ENCODE measurements at places on chromosomes 3 and 15. TPM values are rescaled to one million over a fixed set of nuclear protein-coding genes. Genes with fewer than 3 reads are reported as not detected.

DNA sequence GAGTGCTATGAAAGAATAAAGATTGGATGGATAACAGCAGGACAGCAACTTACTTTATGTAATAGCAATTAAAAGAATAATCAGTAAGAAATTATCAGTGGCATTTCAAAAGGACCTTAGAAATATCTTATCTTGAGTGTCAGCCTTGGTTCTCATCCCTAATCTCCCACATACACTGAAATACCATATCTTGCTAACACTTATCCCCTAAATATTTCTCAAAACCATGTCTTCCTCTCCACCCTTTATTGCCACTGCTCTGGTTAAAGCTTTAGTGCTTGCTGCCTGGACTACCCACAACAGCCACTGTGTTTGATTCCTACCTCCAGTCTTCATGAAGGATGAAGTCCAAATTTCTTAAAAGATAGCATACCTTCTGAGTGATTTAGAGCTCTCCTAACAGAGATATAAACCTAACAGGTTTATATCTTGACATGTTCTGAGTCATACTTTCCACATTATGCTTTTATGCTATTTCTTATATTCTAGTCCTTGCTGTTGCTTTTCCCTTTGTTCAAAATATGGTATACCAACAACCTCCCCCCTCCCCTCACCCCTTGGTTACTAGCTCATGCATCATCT lies 202.8 kb downstream of the RSRC1 start:
- no peak for DNase-seq

Gene CRBN
- 97.3 TPM for total RNA-seq

DNA sequence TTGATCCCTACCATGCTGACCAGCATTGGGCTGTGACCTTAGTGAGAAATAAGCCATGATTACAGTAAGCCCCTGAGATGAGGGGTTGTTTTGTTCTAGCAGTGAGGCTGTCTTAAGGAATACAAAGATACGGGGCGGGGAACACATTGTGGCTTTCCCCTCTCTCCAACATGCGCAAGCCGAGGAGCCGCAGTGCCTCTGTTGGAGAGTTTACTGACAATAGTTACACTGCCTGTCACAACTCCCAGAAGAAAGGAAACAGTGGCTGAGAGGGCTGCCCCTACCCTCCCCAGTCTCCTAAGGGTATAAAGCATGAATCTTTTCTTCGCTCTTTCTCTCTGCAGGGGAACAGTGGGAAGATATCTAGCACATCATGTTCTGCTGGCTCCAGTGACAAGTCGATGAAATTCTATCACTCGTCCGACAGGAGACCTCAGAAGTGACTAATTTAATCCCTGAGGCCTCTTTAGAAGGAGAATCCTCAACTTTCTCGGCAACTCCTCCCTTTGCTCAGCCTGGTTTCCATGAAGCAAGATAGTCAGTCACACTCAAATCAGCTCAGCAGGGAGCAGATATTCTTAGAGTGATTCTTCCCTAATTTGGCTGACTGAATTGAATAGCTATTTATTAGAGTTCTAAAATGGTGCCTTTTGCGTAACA lies 409.0 kb upstream of the PROK2 start:
- DNase-seq, result no peak

Gene CFAP161
- total RNA-seq, result 0.25 TPM

GRCh38 chr3:19220311-19220710 lies 72.0 kb downstream of the KCNH8 start:
- no peak for DNase-seq

- DNase-seq, result no peak
Observed at GRCh38 chr3:50583897-50584296, 14.6 kb downstream of the HEMK1 start.

Gene CYB561D2
- total RNA-seq, result 47.5 TPM

DNA sequence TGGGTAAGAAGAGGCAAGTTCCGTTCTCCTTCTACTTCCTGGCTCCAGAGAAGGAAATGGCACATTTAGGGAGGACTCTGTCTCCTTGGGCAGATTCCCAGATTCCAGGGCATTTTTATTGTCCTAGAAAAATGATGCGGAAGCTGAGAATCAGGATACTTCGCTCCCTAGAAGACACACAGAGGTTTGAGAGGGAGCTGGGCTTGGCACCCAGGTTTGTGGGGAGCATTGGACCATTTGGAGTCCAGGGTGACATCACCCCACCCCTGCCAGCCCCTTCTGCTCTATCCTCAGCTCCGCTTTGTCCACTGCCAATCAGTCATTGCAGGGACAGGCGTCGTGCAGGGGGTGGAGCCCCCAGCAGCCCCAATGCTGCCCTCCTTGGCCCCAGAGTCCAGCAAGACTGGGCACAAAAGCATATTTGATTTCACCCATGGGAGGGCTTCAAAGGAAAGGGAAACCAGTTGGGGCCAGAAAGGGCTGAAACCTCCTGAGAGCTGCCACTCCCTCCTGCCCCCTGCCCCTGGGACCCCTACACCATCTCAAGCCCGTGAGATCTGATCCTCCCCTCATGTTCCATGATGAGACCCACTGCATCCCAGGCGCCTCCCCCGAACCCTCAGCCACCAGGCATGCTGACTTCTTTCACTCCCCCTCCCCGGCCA lies 129.8 kb upstream of the MEF2A start:
- no peak for DNase-seq

GRCh38 chr3:9098716-9099675 lies 135.7 kb upstream of the RAD18 start:
- no peak for DNase-seq

DNA sequence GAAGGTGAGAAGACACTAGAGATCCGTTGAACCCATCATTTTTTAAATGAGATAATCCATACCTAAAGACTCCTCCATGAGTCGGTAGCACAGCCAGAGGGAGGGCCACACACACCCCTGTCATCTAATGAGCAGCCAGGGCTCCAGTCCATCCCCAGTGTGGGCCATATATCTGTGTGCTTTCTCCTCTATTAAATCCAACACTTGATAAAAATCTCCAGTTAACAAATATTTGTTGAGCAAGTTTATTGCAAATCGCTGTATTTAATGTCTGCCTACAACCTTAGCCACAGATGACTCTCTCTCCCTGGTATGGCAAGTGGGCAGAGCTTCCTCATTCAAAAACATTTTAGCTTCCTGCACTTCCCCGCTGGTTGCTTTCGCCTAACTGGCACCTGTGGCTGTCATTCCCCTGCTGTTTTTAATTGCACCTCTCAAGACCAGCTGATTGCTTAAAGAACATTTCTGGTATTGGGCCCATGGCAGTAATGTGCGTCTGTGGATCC lies 82.8 kb downstream of the SMAD3 start:
- DNase-seq, result peak; percentile 77

- no peak for DNase-seq
Observed at GRCh38 chr3:9156604-9157003, 92.8 kb downstream of the SRGAP3 start.

- peak; percentile 16 for DNase-seq
Observed at GRCh38 chr15:60933900-60934885, 294.9 kb downstream of the RORA start.

DNA sequence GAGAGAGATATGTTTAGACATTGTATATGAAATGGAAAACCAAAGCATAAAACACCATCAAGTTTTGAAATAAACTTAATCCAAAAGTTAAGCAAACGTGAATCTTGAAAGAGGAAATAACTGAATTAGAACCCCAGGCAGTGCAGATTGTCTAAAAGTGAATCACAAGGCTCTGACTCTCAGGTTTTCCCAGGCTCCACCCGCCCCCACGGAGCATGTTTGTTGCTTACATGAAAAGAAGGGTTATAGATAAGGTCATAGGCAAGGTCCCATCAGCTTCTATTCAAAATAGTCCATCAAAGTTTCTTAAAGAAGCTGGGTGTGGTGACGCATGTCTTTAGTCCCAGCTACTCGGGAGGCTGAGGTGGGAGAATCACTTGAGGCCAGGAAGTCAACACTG lies 29.0 kb upstream of the SLMAP start:
- DNase-seq, result no peak

GRCh38 chr3:157718800-157719199 lies 215.6 kb upstream of the VEPH1 start:
- DNase-seq, result no peak

DNA sequence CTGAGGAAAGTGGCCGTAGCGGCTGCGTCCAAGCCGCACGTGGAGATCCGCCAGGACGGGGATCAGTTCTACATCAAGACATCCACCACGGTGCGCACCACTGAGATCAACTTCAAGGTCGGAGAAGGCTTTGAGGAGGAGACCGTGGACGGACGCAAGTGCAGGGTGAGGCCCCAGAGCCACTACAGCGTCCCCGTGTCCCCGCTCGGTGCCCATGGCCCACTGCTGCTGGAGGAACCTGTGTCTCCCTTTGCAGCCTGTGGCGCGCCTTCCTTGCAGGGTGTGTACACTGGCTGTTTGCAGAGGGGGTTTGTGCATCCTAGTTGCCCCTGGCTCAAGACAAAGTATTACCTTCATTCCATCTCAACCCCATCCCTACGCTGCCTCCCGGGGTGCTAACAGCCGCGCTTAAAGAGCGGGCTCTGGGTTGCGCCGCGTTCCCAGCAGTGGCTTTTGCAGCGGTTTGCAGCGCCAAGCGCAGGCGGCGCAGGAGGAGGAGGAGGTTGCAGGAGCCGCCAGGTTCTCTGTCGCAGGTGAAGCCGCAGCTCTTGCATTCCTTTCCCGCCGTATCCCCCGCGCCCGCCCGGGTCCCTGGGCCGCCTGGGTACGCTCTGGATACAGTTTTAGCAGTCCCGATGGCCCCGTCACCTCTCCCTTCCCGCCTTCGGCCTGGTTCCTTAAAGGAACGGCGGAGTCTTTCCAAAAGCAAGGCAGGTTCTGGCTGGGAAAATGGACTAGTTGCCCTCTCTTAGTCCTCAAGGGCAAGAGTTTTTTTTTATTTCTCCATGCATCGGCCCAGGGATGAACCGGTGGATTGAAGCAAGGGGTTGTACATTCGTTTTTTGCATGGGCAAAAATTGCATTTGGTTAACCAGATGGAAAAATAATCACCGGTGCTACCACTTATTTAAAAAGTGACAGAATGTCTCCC lies 1.2 kb downstream of the CRABP1 start:
- DNase-seq, result no peak

Gene EPB42
- total RNA-seq, result not detected

GRCh38 chr15:57591822-57592367 lies at the start of gene MYZAP:
TSS of gene MYZAP (plus strand) at chr15:57591904. CDS start at chr15:57592035, 131 bp downstream.
- DNase-seq, result no peak

Gene PLSCR2
- total RNA-seq, result not detected

DNA sequence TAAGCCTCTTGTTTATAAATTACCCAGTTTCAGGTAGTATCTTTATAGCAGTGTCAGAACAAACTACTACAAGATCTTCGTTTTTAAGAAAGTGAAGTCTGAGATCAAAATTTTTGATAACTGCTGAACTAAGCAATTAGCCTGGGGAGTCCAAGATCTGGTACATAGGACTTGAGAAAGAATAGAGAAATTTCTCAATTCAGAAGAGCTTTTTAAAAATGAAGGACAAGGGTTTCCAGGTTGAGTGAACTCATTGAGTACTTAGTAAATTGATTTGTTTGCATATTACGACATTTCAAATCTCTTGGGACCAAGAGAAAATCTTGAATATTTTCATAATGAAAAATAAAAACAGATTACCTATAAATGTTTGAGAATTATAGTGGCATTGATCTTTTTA lies 386.6 kb upstream of the THRB start:
- DNase-seq, result no peak

- DNase-seq, result no peak
Observed at GRCh38 chr3:188476935-188477334, 323.0 kb downstream of the LPP start.

- DNase-seq, result no peak
Observed at GRCh38 chr3:120820748-120821147, 78.2 kb downstream of the GTF2E1 start.

DNA sequence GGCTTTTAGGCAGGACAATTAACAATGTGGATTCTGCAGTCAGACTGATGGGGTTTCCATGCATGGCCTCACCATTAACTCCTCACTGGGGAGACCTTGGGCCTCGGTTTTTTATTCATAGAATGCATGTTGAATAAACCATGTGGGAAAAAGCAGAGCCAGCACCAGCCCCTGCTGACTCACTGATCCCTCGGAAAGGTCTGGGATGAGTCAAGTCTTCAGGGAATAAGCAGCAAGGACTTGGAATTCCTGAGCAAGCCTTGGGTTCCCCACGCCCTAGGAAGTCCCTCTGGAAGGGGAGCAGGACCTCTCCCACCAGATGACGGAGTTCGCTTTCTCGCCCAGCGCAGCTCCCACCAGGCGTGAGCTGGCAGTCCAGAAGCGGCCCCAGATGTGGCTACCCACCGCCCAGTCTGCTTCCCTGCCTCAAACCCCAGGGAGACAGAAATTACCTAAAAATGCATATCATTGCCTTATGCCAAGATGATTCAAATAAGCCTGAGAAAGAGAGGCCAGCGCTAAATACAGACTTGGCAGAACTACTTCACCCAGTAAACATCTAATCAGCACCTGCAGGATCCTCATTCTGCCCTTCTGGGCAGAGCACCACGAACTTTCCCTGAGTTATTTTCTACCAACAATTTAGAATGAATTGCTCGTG lies 45.4 kb downstream of the BTD start:
- peak; percentile 91 for DNase-seq

- peak; percentile 97 for DNase-seq
Observed at GRCh38 chr15:73956743-73957135, 30.5 kb downstream of the LOXL1 start.

Gene LYZL4
- not detected for total RNA-seq

DNA sequence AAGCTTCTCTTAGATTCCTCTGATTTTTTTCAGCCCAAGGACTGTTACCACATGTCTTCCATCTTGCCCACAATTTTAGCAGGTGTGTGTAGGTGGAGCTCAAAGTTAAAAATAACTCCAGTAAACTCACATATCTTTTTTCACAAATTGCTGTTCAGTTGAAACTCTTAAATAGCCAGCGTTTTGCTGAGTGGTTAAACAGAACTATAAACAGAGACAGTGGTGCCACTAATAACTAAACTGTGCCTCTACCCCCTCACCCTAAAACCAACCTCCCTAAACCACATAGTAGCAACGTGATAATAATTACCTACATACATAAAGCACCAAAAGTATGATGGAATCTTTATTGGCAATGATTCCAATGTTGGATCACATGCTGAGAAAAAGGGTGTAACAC lies 525.1 kb downstream of the PDCD6IP start:
- DNase-seq, result no peak

Gene PPP1R14D
- total RNA-seq, result not detected

DNA sequence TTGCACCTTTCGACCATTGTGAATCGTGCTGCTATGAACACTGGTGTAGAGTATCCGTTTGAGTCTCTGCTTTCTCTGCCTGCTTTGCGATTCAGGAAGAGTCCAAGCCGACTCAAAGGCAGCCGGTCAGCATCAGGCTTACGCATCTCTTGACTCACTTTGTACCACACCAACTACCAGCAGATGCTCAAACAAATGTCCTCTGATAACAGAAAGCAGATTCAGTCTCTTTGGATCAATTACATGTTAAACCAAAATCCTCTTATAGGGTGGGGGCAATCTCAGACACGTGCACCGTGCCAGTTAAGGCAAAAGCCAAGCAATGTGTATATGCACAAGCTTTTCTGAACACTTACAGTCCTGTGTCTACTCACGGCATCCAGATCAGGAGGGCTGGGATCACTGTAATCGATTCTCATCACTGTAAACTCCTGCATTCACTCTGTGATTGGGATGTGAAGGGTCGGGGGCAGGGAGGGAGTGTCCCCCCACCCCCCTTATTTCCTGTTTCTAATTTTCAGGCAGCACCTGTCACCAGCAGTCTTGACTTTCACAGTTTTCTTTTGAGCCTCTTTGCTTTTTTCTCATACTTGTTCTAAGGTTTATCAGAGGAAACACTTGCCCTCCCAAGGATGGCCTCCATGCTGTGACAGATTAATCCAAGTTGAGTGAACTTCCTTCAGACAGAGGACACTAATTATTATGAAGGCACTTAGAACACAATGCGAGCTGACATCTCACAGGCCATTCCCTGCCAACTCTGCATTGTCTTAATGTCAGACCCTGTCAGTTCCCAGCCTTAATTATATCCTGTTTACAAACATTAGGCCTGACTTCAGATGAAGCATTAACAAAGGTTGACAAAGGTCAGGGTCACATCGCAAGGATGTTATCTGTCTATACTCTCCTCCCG lies 153.5 kb downstream of the MECOM start:
- no peak for DNase-seq

All from H4 (cell line).